ENCODE measurements at places on chromosomes 3 and 15.

DNA sequence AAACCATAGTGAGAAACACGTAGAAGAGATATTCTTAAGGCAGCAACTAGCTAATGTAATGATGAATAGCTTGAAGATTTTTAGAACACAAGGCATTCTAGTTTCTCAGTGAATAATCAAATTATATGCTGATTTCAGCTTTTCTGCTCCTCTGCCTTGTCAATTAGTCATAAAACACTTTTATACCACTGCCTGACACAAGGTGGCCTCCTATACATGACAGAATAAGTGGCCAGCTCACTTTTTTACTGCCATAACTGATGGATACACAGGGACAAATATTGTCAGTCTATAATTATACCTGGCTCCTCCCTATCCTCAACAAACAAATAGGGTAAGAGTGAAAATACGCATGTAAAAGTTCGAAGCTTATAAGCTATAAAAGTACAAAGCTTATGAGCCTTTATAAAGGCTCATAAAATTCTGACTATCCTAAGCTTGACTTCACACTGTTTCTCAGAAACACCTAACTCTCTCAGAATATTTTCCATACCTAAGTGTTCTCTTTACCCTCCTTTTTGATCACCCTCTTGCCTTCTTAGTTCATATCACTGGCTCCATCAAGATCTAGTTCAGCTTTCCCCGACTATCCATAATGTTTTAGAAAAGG, 81.6 kb downstream of the HERC1 start:
- DNase-seq = peak; percentile 5

- DNase-seq = no peak
These were observed 12.5 kb downstream of the RAB27A start for GRCh38 chr15:55277116-55277564.

DNA sequence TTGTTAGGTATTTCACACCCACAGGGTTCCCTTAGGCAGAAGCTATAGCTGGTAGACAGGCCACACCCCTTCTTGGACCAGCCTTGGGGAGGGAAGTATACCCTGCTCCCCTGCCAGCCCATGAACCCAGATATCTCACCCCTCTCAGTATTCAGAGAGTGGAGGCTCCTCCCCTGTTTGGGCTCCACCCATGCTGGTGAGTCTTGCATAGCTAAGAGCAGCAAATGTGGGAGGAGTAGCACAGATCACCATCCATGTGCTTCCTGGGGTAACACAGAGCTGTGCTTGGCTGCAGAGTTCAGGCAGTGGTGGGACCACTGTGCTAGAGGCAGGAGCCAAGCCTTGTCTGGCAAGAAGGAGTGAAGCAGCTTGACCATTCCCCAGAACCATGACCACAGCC, 427.2 kb downstream of the ZIC1 start:
- DNase-seq = no peak

DNA sequence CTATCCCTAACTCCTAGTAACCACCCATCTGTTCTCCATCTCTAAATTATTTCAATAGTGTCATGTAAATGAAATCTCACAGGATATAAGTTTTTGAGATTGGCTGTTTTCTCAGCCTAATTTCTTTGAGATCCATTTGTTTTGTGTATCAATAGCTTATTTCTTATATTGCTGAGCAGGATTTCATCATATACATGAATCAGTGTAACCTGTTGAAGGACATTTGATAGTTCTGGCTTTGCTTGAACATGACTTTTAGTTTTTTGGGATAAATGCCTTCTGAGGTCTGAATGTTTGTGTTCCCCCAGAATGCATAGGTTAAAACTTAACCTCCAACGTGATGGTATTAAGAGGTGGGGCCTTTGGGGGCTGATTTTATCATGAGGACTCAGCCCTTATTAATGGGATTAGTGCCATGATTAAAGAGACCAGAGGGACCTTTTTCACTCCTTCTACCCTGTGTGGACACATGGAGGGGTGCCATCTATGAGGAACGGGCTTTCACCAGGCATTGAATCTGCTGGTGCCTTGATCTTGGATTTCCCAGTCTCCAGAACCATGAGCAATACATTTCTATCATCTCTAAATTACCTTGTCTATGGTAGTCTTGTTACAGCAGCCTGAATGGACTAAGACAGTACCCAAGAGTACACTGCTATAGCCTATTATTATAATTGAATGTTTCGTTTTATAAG, 118.3 kb downstream of the FNDC3B start:
- DNase-seq = no peak

DNA sequence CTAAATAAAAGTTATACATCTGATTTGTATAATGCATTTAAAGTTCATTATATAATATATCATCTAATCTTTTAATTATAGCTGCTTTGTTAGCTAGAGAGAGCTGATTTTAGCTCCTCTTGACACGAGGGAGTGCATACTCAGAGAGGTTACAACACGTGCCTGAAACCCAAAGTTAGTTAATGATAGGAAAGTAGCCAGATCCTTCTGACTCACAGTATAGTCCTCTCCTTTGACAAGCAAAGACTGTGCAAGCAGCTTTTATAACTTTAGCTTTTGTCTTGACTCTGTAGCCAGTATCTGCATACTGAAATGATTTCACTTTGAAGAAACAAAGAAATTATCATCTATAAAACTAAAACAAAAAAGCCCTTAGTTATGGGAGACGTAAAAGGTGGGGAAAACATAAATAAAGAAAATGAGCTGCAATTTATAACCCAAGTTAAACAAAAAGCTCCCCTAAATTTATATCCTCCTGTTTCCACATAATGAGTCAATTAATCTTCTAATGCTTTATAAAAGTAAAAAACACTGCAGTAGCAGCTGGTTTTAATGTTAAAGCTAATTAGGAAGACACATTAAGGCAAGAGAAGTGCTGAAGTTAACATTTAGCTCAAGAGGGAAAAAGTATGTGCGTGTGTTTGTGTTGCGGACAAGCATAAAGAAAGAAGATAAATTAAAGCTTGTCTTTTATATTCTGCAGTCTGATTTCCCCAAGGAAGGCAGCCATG, 13.1 kb downstream of the GABRR3 start:
- DNase-seq = no peak

GRCh38 chr15:92059036-92059970, 205.8 kb downstream of the SLCO3A1 start:
- no peak for DNase-seq

DNA sequence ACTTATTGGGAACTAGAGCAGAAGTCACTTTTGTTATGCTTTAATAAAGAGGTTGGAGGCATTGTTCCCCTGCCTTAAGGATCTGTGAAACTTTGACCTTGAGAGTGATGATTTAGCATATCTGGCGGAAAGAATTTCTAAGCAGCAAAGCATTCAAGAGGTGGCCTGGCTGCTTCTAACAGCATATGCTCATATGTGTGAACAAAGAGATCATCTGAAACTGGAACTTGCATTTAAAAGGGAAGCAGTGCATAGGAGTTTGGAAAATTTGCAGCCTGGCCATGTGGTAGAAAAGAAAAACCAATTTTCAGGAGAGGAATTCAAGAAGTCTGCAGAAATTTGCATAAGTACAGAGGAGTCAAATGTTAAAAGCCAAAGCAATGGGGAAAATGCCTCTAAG, 56.4 kb upstream of the GOLIM4 start:
- DNase-seq = no peak

- DNase-seq = no peak
These were observed 514.8 kb downstream of the MAGI1 start for GRCh38 chr3:65523878-65524277.

GRCh38 chr3:171883257-171883892, 40.2 kb downstream of the TMEM212 start:
- DNase-seq = no peak

DNA sequence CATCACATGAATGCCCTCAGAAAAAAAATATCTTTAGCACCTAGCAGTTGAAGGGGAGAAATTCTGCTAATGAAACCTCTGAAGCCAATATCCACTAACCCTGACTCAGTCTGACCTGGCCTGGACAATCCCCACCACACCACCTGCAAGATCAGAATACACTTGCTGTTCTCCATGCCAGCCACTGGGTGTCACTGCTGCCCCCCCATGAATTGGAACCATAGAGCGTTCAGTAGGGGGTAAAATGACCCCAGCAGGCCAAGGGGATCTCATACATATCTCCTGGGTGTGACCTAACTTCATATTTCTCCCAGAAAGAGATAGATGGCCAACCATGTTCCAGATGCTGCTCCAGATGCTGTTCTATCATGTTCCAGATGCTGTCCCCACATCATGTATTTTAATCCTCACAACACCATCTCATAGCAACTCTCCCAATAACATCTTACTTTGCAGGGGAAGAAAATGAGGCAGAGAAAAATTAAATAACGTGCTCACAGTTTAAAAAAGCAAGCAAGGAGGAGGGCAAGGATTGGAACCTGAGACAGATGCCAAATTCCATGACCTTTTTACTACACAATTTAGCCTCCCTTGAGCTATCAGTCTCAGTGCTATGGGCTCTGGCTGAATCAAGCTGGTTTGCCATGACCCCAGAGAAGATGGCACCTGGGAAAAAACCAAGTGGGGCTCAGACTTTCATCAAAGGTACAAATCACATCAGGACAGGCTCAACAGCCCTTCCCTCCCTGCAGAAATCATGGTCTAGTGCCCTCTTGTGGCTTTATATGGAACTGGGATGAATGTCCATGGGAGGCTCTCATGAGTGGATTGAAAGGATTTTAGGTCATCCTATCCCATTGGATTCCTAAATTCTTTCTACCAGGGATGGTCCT, 12.4 kb downstream of the NTRK3 start:
- no peak for DNase-seq

DNA sequence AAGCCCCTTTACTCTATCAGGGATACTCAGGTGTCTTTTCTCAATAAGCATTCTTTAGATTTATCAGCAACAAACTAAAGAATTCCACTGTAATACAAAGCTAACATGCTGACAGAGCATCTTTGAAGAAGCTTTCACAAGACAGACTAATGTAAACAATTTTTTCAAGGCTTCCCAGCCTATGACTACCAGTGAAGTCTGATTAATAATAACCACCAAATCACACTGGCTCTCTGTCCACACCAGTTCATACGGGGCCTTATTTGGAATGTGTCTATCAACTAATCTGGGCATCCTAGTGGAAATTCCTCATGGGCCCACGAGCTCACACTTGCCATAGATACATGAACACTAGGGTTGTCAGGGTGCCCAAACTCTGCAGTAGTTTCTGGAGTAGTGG, 84.5 kb downstream of the EFL1 start:
- DNase-seq = no peak

GRCh38 chr15:69055251-69055650, 40.8 kb downstream of the NOX5 start:
- no peak for DNase-seq

- DNase-seq = no peak
These were observed 118.1 kb downstream of the LRRK1 start for GRCh38 chr15:101037090-101037830.

GRCh38 chr3:61702453-61702852, 141.1 kb downstream of the PTPRG start:
- DNase-seq = no peak

GRCh38 chr3:64945171-64945729, 257.4 kb upstream of the ADAMTS9 start:
- no peak for DNase-seq

- DNase-seq = no peak
These were observed 401.9 kb upstream of the ROBO2 start for GRCh38 chr3:76638006-76638405.

DNA sequence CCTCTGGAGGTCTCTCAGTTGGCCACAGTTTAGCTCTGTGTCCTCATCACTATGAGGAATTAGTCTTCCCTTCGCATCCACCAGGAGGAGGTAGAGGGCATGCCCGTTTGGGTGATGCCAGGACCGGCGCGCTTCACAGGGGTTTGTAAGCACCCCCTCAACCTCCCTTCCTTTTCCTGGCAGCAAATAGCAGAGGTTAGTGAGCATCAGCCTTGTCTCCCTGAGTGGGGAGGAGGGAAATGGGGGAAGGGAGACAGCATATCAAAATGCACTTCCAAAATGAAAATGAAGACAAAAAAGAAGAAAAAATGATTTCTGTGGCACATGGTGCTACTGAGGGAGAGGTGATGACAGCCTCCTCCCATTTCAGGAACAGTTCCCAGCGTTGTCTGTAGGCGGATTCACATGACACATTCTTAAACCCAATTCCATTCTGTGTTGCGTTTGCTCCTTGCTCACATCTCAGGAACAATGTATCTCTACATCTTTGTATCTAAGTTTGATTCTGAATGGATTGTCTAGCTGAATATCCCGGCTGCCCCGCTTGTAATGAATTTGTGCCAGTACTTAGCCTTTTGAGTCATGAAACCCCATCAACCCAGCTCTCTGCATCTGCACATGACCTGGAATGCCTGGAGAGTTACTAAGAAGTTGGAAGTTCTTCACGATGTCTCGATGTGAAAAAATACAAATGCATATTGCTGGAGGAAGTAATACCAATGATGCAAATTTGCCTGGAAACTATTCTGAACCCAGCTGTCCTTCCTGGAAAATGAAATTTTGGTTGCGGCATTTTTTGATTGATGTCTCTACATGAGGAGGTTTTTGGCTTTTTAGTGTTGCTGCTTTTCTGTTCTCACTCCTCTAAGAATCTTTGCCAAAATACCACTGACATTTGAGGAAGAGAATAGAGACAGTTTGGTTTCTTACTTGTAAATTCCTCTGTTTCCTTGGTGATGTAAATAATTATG, 45.2 kb downstream of the TYRO3 start:
- DNase-seq = peak; percentile 12

DNA sequence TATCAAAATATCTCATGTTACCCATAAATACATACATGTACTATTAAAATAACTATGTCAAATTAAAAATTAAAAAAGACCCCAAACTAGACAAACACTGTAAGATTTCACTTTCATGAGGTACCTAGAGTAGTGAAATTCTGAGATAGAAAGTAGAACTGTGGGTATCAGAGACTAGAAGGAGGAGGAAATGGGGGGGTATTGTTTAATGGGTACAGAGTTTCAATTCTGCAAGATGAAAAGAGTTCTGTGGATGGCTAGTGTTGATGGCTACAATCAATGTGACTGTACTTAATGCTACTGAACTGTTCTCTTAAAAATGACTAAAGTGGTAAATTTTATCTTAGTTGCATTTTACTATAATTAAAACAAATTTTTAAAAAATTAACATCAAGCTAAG, 36.6 kb downstream of the RFX7 start:
- no peak for DNase-seq

DNA sequence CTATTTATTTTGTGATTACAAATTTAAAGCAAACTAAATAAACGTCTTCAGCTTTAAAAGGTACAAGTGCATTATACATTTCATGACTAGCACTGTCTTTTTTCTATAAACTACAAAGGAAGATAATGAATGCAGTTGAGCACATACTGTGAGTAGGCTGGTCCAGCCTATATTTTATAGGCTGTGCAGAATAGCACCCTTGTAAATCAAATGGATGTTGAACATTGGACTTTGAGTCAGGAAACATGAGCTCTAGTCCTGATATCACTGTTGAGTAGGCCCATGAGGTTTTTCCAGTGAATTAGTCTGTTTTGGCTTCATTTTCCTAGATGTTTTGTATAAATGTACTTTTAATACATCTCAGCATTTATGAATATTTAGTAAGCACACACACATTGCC, 447.3 kb upstream of the KCNMB2 start:
- no peak for DNase-seq

DNA sequence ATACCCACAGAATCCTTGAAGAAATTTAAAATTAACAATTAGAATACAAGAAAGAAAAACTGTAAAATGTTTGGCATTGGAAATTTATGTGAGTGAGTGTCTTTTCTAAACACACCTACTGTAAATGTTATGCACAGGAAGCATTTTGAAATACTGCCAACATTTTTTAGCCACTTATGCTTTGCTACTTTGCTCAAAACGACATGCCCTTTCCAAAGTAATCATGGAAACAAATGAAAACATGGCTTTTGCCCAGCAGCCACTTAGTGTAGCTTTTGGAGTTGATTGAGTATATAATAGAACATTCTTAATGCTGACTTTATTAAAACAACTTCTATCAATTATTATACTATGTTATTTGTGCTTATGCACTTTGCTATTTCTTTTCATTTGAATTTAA, 823.0 kb downstream of the CADM2 start:
- DNase-seq = no peak

Data from thoracic aorta (tissue), 2 donors.